ENCODE measurements at places on chromosomes 16 and 17.

DNA sequence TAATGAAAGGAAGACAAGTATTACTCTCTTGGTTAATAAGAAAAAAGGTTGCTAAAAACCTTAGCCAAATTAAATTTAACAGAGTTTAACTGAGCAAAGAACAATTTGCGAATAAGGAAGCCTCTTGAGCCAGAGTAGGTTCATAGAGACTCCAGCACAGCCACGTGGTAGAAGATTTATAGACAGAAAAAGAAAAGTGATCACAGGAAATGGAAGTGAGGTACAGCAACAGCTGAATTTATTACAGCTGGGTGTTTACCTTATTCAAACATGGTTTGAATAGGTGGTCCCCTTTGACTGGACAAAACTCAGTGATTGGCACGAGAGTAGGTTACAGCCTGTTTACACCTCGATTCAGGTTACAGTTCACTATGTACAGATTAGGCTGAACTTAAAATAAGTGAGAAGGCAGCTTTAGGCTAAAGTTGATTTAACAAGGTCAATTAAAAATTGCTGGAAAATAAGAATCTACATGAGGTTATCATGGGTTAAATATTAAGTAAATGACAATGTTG is 3.3 kb upstream of the CCL15 start:
- DNase-seq = no peak

- DNase-seq = no peak
Measured at GRCh38 chr17:35627417-35627816, 40.3 kb downstream of the AP2B1 start.

DNA sequence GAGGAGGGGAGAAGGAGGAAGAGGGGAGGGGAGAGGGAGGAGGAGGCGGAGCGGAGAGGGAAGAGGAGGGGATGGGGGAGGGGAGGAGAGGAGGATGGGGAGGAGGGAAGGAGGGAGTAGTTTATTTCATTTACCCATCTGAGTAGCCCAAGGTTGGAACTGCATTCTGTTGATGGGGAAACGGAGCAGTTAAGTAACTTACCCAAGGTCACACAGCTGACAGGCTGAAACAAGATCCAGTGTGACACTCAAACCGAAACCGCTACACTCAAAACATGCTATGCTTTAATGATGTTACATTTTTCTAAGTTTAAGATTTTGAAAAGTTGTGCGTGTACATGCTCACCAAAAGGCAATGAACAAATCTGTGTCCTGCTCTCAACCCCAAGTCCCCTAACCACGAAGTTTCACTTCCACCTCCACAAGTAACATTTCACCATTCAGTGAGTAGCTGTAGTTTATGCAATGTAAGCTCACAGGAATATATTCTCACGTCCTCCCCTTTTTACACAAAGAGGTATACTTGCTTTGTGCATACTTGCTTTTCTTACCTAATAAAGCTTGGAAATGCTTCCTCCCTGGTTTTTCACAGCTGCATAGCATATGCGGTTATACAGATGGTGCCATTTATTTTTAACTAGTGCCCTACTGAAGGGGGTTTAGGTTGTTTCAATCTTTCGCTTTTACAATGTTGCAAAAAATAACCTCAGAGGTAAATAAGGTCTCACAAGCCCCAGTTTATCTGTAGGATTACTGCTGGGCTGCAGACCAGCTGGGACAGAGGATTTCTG is 275.3 kb downstream of the PARN start:
- no peak for DNase-seq

- DNase-seq = no peak
Measured at GRCh38 chr17:55398689-55399088, 22.9 kb downstream of the MMD start.

GRCh38 chr17:2892305-2892971 is 96.2 kb downstream of the RAP1GAP2 start:
- DNase-seq = no peak

DNA sequence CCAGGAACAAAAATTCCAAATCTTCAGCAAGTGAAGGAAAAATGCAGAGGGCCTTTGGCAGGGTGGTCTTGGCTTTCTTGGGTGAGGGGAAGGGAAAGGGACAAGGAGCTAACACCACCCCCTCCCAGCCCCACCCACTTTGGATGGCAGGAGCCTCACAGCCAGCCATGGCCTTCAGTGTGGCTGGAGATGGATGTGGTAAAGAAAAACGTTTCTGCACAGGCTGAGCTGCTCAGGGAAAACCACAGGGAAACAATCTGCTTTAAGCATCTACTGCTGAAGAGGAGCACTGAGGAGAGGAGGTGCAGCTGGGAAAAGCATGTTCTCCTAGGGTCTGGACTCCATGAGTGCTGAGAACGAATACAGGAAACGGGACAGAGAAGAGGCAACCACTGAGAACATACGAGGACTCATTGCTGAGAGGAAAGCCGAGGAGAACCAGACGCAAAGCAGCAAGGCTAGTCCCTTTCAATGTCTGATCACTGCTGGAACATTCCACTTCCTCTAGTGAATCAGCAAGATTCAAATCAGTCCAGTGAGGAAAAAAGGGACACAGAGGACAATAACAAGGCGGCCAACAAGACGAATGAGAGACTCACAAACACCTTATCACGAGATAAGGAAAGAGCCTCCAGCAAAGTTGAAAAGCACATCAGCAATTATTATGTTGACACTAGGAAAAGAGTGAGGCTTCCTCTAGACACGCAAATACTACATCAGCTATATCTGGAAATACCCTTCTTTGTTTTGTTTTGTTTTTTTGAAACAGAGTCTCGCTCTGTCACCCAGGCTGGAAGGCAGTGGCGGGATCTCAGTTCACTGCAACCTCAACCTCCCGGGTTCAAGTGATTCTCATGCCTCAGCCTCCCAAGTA is 41.7 kb downstream of the ZZEF1 start:
- no peak for DNase-seq

DNA sequence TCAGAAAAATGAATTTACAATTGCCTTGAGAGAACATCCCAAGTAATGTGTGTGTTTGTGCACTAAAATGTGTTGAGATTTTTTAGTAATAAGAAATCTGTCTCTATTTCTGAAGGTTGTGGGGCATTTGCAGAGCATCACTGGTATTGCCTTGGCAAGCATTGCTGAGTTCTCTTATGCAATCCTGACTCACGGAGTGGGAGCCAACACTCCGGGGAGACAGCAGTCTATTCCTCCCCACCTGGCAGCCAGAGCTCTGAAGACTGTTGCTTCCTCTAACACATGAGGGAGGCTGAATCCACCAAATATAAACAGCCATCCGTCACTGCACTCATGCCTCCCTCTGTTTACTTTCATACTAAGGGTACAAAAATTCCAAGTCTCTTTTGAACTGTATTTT is 10.6 kb downstream of the CNTD1 start:
- DNase-seq = no peak

DNA sequence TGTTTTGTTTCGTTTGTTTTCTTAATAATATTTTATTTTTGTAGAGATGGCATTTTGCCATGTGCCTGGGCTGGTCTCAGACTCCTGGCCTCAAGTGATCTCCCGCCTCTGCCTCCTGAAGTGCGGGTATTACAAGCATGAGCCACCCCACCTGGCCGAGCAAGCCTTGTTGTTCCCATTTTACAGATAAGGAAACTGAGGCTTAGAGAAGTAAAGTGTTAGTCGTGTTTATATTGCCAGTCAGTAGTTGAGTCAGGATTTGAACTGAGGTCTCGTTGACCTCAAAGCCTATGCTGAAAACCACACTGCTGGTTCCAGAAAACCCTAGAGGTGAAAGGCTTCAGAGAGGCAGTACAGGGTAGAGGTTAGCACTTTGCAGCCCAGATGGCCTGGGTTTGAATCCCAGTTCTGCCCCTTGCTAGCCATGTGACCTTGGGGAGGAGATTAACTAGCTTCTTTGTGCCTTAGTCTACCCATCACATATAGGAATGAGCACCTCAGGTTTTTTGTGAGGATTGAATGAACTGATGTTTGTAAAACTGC is 102.0 kb downstream of the ABCC6 start:
- no peak for DNase-seq

- DNase-seq = no peak
Measured at GRCh38 chr17:68953340-68953997, 1.7 kb downstream of the ABCA8 start.

DNA sequence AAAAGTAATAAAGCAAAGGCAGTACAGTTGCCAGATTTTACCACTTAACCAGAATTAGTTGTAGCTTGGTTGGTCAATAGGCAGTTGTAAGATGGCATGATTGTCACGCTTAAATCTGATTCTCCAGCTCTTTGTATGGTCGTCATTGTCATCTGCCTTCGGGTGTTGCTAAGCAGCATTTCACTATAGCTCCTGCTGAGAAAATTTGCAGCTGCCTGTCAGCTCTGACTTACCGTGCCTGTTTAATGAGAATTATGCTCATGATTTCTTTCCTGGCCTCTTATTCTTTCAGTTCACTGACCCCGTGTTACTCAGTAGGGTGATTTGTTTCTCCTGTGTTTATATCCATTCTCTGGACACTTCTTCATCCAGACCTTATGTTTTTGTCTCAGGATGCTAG is 66.7 kb downstream of the TANGO6 start:
- no peak for DNase-seq

DNA sequence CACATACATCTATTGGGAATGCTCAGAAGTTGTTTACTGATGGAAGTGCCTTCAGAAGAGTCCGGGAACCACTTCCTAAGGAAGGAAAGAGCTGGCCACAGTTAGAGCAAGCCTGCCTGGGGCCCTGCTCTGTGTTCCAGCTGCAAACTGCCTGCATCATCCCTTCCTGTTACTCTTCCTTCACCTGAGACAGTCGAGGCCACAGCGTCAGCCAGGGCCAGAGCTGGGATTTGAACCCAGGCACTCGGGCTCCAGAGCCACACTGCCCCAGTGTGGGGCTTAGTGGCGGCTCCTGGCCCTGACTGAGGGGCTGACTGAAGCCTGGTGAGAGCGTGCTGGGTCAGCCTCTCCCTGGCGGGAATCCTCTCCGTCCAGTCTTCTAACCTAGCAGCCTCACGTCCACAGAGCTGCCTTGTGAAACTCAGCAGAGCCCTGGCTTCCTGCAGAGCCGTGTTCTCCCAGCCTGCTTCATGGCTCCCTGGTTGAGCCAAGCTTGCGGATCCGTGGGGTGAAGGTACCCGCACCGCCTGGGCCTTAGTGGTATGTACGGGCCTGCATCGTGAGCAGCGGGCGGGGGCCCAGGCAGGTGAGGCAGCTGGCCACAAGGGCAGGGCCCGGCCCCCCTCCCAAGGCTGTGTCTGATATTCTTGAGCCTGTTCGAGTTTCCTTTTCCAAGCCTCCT is 4.6 kb upstream of the C17orf99 start:
- no peak for DNase-seq

All from activated T-cell treated with anti-CD3 and anti-CD28 coated beads for 1 hour (primary cell).